ENCODE measurements at places on chromosomes 2 and 18.

- H3K27ac ChIP-seq = no peak overlapping the region
- no peak for DNase-seq
- H3K36me3 ChIP-seq = peaks cover 24% of the 10 kb centered on the region
- no peaks in the 10 kb centered on the region for H3K27me3 ChIP-seq
- H3K4me1 ChIP-seq = no peaks in the 10 kb centered on the region
Observed at GRCh38 chr2:10192392-10193015, 70.0 kb downstream of the RRM2 start.

- no peaks in the 10 kb centered on the region for H3K36me3 ChIP-seq
- no peak overlapping the region for H3K4me3 ChIP-seq
- no peak for DNase-seq
- no peaks in the 10 kb centered on the region for H3K27me3 ChIP-seq
- no peak overlapping the region for H3K27ac ChIP-seq
Observed at GRCh38 chr2:75432761-75433361, 127.9 kb downstream of the EVA1A start.

GRCh38 chr2:67321588-67321903 lies 75.6 kb upstream of the ETAA1 start:
- no peak overlapping the region for H3K4me3 ChIP-seq
- DNase-seq = no peak
- H3K36me3 ChIP-seq = no peaks in the 10 kb centered on the region
- H3K27ac ChIP-seq = no peak overlapping the region
- H3K4me1 ChIP-seq = no peaks in the 10 kb centered on the region

- H3K27me3 ChIP-seq = no peaks in the 10 kb centered on the region
- peak overlapping the region; percentile 58 for H3K27ac ChIP-seq
- H3K4me3 ChIP-seq = peak overlapping the region; percentile 52
Observed at GRCh38 chr18:23540867-23541266, 37.6 kb downstream of the RMC1 start.

DNA sequence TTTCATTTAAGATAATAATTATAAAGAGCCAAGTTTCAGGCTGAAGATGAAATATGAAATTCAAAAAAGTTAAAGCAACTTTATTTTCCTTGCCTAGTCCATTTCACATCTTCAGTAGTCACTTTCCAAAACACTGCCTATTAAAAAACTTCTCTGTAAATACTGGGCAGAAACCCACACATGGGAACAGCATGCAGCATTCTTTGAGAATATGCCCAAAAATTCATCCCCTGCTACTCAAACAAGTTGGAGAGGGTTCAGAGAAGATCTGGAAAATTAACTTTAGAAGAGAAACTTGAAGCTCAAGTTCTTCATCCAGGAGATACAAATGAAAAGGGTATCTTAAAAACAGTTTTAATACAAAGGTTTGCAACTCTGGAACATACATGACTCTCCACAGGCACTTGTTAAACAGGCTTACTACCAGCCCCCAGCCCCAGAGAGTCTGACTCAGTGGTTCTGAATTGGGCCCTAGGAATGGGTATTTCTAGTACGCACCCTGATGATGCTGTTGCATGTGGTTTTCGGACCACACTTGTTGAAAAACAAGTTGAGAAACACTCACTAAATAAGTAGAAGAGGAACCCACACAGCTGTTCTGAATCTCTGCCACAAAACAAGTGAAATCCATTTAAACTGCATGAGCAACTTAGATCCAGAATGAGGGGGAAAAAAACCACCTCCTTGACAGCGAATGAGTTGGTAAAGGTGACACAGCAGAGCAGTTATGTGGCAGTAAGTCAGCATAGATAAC lies 329.1 kb downstream of the SATB2 start:
- H3K36me3 ChIP-seq = no peaks in the 10 kb centered on the region
- no peaks in the 10 kb centered on the region for H3K4me1 ChIP-seq
- no peaks in the 10 kb centered on the region for H3K27me3 ChIP-seq
- no peak overlapping the region for H3K27ac ChIP-seq
- no peak for DNase-seq
- no peak overlapping the region for H3K4me3 ChIP-seq

DNA sequence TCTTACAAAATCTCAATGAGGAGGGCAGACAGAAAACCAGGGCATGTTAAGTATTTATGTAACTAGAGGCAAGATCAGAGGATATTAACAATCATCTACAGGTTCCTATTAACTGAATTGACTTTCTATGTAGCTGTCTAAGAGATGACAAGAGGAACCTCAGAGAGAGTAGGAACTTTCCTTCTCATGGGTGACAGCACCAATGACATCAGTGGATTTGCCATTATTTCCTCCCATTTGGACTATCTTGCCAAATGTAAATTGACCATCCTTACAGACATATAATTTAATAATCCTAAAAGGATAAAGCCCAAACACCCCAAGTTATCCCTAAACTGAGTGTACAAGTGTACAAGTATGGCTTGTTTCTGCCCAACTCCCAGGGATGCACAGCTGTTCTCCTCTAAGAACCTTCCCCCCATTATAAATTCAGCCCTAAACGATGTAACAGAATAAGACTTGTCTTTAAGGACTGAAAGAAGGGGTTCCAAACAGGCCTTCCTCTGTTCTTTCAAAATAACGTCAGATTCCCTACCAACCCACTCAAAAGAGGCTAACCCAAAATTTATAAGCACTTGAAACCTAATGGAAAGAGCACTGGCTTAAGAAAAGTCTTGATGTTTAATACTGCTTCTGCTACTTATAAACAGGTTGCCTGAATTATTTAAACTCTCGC lies 73.4 kb upstream of the CHAC2 start:
- no peak overlapping the region for H3K27ac ChIP-seq
- H3K4me1 ChIP-seq = peaks cover 4% of the 10 kb centered on the region
- no peak overlapping the region for H3K4me3 ChIP-seq
- no peaks in the 10 kb centered on the region for H3K27me3 ChIP-seq
- DNase-seq = no peak

GRCh38 chr2:76684756-76685155 lies 837.4 kb downstream of the LRRTM4 start:
- no peaks in the 10 kb centered on the region for H3K27me3 ChIP-seq
- no peaks in the 10 kb centered on the region for H3K36me3 ChIP-seq
- no peak overlapping the region for H3K27ac ChIP-seq
- H3K4me1 ChIP-seq = no peaks in the 10 kb centered on the region

DNA sequence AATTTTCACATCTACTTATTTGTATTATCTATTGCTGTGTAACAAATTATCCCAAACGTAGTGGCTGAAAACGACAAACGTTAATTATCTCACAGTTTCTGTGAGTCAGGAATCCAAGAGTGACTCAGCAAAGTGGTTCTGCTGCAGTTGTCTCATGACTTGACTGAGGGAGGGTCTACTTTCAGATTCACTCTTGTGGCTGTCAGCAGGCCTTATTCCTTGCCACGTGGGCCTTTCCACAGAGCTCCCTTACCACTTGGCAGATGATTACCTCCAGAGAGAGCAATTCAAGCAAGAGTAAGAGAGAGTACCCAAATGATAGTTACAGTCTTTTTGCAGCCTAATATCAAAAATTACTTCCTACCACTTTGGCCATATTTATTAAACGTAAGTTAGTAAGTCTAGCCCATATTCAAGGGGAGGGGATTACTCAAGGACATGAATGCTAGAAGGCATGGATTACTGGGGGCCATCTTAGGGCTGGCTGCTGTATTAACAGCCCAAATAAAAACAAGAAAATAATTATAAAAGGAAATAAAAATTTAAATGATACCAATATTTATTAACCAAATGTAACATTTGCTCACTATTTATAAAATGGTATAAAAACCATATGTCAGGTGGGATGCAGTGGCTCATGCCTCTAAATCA lies 48.7 kb upstream of the NBEAL1 start:
- no peaks in the 10 kb centered on the region for H3K27me3 ChIP-seq
- DNase-seq = peak; percentile 32
- H3K36me3 ChIP-seq = peaks cover 3% of the 10 kb centered on the region
- H3K4me3 ChIP-seq = no peak overlapping the region
- no peak overlapping the region for H3K27ac ChIP-seq
- peaks cover 9% of the 10 kb centered on the region for H3K4me1 ChIP-seq

DNA sequence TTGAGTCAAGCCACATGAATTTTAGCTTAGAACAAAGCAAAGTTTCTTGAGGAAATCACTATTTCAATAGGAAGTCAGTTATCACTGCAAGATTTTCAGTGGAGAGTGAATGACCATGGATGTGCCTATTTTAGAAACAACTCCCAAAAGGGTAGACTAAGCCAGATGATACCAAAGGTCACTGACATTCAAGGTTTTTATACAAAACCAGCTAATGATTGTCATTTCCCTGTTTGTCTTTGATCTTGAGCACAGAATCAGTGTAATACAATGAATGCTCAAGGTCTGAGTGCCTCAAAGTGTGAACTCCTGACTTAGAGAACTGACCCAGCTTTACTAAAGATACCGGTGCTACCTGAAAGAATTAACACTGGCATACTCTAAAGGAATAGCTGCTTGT lies 60.5 kb downstream of the CDH2 start:
- no peaks in the 10 kb centered on the region for H3K36me3 ChIP-seq
- no peak overlapping the region for H3K4me3 ChIP-seq
- H3K4me1 ChIP-seq = no peaks in the 10 kb centered on the region
- no peaks in the 10 kb centered on the region for H3K27me3 ChIP-seq

GRCh38 chr2:136005462-136006196 lies 20.2 kb upstream of the DARS1 start:
- no peak overlapping the region for H3K27ac ChIP-seq
- peaks cover 42% of the 10 kb centered on the region for H3K36me3 ChIP-seq
- H3K27me3 ChIP-seq = no peaks in the 10 kb centered on the region
- no peak for DNase-seq

DNA sequence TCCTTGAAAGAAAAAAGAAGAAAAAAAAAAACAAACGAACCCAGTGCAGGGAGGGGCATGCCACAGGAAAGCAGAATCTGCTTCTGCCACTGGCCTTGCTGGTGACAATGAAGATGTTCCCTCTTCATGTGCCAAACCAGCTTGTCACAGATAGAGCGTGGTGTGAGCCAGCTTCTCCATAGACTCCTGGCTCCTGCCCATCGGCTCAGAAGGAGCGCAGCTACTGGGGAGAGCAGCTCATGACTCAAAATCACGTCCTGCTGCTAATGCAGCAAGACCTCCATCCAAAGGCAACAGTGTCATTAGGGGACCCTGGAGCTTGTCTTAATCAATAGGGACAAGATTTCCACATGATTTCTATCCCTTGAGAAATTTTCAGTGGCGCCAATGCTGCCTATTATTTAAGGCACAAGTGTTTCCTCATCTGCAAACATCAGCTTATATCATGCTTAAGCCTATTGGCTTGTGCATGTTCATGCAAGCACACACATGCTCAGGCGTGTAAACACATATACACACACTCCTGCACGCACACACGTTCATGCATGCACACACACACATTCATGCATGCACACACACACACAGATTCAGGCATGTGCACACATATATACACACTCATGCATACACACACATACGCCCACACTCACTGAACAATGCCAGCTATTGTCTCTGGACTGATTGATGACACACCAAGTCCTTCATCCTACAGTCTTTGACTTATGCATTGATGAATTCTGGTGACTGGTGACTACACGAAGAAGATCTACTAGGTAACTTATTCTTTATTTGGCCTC lies 682.0 kb upstream of the ID2 start:
- H3K4me1 ChIP-seq = peaks cover 29% of the 10 kb centered on the region
- no peaks in the 10 kb centered on the region for H3K36me3 ChIP-seq
- H3K27ac ChIP-seq = no peak overlapping the region
- no peak for DNase-seq
- no peaks in the 10 kb centered on the region for H3K27me3 ChIP-seq

DNA sequence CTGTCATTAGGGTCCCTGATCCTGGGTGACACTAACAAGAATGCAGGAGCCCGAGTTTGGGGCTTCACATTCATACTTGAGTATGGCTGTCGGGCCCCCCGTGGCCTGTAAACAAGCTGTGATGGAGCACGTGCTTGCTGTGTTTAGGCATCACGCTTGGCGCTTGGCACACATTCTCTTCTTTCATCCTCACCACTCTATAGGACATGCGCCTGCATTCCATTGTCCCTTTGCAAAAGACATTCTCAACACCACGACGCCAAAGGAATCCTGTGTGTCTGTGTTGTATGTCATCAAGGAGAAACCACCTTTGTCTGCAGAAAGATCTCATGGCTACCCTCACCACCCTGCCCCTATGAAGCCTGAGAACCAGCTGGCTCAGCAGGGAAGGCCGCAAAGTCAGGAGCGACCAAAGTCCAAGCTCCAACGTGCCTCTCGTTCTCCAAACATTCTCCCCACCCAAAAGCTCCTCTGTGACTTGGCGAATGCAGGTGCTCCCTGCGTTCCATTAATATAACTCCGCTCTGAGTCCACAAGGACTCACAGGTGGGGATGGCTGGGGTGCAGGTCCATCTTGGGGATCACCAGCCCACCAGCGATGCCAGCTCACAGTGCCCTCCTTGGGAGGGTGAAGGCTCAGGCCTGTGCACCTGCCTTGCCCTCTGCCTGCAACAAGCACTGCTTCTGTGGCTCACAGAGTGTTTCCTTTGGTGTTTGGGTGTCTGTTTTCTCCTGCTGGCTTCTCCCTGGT lies 6.2 kb upstream of the PER2 start:
- H3K27ac ChIP-seq = no peak overlapping the region
- no peak for DNase-seq
- H3K4me3 ChIP-seq = no peak overlapping the region
- peaks cover 8% of the 10 kb centered on the region for H3K4me1 ChIP-seq
- H3K36me3 ChIP-seq = no peaks in the 10 kb centered on the region
- peaks cover 2% of the 10 kb centered on the region for H3K27me3 ChIP-seq

GRCh38 chr2:60489289-60489688 lies 64.2 kb downstream of the BCL11A start:
- no peak for DNase-seq
- no peaks in the 10 kb centered on the region for H3K4me1 ChIP-seq
- no peak overlapping the region for H3K4me3 ChIP-seq
- no peak overlapping the region for H3K27ac ChIP-seq
- no peaks in the 10 kb centered on the region for H3K36me3 ChIP-seq

DNA sequence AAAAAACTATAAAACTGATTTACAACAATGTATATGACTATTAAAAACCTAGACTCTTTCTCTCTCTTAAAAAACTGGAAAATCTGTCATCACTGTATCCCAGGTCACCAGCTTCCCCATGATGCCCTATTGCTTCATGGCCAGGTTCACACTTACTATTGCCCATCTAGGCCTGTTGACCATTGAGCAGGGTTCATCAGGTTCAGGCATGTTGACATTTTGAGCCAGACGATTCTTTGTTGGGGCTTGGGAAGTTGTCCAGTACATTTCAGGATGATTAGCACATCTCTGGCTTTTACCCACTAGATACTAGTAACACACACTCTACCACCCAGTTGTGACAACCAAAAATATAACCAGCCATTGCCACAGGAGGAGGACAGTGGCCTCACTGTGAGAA lies 26.9 kb upstream of the RAB27B start:
- H3K27ac ChIP-seq = no peak overlapping the region
- peaks cover 5% of the 10 kb centered on the region for H3K36me3 ChIP-seq
- DNase-seq = no peak
- peaks cover 17% of the 10 kb centered on the region for H3K4me1 ChIP-seq

- DNase-seq = peak; percentile 66
- H3K27ac ChIP-seq = peak within 1 kb of the TSS; percentile 29
- peaks cover 2% of the 10 kb centered on the region for H3K36me3 ChIP-seq
- peaks cover 17% of the 10 kb centered on the region for H3K4me1 ChIP-seq
Observed at GRCh38 chr2:27262379-27263286, at the start of gene SLC30A3. Gene SLC30A3, minus strand, starts transcription at chr2:27263047. Its CDS starts 141 bp downstream, at chr2:27262906.

GRCh38 chr2:141226560-141226959 lies 904.3 kb downstream of the LRP1B start:
- H3K4me1 ChIP-seq = no peaks in the 10 kb centered on the region
- H3K36me3 ChIP-seq = no peaks in the 10 kb centered on the region
- no peak overlapping the region for H3K27ac ChIP-seq
- no peaks in the 10 kb centered on the region for H3K27me3 ChIP-seq
- no peak for DNase-seq
- H3K4me3 ChIP-seq = no peak overlapping the region

All from T-helper 2 cell treated with Interferon-gamma antibody and Interleukin-4, amounts not matched to agents 5 μg/mL and 100 μg/mL, for 36 hours (primary cell).